ENCODE measurements at places on chromosomes 4 and X.

DNA sequence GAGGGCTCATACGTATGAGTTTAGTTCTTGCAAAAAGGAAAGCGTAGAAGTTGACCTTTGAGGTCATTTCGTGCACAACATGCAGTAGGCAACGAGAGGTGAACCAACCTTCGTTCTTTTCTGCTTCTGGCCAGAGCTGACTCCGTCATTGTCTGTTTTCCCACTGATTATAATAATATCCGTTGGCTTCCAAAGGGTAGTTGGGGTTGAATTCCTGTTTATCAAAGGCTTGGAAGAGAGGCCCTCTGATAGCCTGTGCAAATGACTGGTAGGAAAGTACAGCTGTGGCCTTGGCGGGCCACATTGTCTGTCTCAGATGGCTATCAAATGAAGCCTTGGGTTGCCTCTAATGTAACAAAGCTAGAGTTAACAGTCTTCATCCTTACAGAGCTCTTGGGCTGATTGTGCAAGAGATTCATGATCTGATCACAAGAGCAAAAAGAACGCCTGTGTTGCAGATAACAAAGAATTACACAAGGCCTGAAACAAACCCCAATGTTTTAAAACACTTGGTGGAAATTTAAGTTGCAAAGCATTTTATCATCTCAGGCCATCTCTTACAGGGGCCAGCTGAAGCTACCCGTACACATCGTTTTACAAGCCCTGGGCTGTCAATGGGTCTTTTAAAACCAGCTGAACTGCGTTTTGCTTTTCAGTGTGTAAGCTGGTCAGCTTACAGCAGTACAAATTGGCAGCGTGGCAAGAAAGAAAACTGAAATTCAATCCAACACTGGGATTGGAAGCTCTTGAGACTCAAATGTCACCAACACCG lies 46.1 kb upstream of the FAM9C start:
- DNase-seq: no peak

DNA sequence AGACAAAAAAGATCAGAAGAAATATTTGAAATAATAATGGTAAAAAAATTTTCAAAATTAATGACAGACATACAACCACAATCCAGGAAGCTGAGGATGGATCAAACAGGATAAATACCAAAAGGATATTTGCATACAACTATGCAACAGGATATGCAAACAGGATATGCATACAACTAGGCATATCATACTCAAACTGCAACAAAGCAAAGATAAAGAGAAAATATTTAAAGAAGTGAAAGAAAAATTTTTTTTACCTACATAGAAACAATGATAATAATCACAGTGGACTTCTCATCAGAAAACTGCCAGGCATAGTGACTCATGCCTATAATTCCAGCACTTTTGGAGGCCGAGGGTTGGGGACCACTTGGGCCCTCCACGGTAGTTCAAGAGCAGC lies 11.3 kb upstream of the DHX15 start:
- no peak for DNase-seq

DNA sequence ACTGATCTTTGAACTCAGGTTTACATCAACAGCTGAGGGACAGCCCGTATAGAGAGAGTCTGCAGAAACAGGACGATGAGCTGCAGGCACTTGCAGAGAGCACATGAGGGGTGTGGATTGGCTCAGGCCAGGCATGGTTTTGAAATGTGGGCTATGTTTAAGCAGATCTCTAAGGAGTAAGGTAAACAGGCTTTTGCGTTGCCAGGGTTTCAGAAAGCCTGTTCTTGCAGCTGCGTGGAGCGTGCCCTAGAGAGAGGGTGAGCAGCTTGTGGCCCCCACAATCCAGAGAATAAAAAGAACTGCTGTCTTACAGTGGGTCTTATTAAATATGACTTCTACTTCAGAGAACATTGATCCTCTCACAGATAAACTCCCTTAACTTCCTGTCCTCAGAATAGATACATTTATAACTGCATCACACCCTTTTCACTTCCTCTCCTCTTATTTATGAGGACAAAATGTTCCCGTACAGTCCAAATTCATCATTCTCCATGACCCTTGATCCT lies 64.1 kb downstream of the TMA16 start:
- no peak for DNase-seq

- no peak for DNase-seq
Measured at GRCh38 chr4:79679859-79680258, 271.8 kb upstream of the GK2 start.

- peak; percentile 70 for DNase-seq
Measured at GRCh38 chr4:118158763-118159375, 124.6 kb downstream of the NDST3 start.

- DNase-seq: peak; percentile 1
Measured at GRCh38 chr4:42596918-42597317, 60.0 kb downstream of the ATP8A1 start.

DNA sequence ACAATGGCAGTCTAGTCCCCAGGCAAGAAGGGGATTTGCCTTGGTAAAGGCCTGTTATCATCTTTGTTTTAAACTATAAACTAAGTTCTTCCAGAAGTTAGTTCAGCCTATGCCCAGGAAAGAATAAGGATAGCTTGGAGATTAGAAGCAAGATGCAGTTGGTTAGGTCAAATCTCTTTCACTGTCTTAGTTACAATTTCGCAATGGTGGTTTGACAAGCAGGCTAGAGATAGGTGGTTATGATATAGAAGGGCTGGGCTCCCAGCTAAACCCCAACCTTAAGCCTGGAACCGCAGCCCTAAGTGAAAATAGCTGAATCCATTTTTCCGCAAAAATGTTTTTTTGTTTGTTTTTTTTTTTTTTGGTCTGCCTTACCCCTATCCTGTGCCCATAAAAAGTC lies 41.8 kb upstream of the NEIL3 start:
- no peak for DNase-seq

GRCh38 chr4:152684007-152684406 lies 4.2 kb upstream of the TMEM154 start:
- DNase-seq: no peak

DNA sequence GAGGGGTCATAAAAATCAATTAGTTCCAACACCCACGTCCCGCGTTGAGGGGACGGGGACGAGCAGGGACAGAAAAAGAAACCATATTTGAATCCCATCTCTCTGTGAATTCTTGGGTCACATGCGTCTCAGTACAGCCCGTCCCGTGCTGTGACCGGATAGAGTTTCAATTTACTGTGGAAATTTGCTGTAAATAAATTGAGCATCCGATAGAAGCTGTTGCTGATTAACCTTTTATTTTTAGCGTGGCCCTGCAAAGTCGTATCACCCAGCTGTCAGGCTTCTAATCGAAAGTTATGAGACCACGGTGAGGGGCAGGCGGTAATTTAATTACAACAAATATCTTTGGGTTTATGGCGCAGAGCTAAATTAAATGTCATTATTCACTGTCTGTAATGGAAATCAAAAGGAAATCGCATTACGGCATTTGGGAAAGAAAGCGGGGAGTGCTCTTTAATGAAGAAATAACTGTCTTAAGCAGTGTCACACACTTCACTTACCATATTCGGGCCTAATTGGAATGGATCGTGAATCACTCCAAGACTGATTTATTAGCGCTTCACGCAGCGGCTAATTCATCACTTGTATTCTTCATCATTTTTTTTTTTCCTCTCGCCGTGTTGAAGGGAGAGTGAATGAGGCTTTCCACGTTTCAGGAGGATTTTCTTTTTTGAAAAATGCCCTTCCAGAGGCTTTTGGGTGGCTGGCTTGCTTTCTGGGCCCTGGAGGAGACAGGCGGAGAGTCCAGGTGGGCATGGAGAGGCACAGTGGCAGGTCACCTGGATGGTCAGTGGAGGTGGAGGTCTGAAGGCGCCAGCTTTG lies 7.3 kb downstream of the SHOX start:
- DNase-seq: no peak

- DNase-seq: no peak
Measured at GRCh38 chrX:39398215-39398962, 597.1 kb downstream of the MID1IP1 start.

GRCh38 chrX:54807524-54808108 lies at the start of gene MAGED2:
MAGED2 (plus strand) TSS chrX:54807745; CDS start chrX:54809332, 1,587 bp downstream.
- DNase-seq: peak; percentile 45

- DNase-seq: peak; percentile 91
Measured at GRCh38 chr4:122668241-122668640, 47.4 kb upstream of the IL21 start.

GRCh38 chr4:81807386-81807785 lies 335.7 kb upstream of the RASGEF1B start:
- no peak for DNase-seq

- peak; percentile 85 for DNase-seq
Measured at GRCh38 chrX:17413228-17413627, 38.2 kb downstream of the NHS start.

DNA sequence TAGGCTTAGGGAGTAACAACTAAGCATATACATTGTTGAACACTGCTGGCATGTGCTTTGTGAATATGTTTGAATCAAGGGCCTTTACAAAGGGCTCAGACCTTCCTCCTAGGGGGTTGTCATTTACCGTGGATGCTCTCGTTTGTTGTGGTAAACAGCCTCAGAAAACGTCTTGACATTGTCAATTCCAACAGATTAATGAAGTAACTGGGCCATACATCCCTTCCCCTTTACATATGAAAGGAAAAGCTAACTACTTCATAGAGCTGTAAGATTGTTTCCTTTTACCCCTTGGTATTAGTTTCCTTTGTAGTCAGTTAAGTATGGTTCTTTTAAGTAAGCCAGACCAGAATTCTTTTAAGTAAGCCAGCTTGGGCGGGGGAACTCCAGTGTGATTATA lies 42.9 kb downstream of the FAT4 start:
- DNase-seq: no peak

DNA sequence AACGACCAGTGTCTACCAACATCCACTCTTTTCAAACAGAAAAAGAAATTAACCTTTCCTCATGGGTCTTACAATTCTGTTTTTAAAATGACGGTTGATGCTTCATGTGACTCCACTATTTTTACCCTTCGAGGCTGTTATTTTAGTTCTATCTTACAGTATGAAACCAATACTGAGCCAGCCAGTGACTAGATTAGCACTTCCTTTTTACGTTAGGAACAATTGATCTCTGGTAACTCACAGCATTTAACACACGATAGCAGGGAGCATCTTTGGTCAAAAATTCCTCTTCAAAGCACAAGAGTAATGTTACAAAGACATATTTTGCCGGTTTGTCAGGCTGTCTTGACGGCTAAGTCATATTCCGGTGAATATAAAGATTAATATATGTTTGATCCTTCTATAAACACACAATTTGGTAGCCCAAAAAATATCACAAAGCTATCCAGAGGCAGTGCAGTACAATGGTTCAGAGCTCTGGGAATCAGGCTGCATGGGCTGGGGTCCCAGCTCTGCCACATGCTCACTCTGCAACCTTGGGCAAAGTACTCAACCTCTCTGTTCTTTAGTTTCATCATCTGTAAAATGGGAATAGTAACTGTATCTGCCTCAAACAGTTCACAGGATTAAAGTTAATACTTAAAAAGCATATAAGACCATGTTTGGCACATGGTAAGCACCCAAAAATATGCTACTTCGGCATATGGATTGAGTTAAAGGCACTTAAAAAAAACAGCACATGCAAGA lies 62.9 kb upstream of the TXK start:
- DNase-seq: no peak

GRCh38 chr4:119655111-119655837 lies 26.7 kb upstream of the PDE5A start:
- no peak for DNase-seq

DNA sequence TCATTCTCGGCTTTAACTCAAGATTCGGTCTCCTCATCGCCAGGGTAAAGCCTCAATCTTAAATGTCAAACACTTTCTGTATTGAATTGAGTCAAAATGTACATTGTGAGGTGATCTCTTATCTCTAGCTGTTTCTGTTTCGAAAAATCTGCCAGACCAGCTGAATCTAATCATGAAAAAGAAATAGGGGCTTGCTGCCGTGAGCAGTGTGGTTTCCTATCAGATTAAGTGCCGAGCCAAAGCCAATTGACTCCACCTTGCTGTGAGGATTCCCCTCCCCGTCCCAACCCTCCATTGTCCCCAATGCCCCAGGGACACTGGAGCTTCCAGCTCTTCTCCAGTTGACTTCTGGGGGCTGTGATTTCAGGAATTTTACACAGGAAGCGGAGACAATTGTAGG lies 12.5 kb upstream of the CRLF2 start:
- no peak for DNase-seq

- DNase-seq: no peak
Measured at GRCh38 chr4:189436207-189436606, 504.5 kb upstream of the FRG1 start.

GRCh38 chr4:157315968-157316367 lies 95.4 kb downstream of the GRIA2 start:
- DNase-seq: peak; percentile 20

DNA sequence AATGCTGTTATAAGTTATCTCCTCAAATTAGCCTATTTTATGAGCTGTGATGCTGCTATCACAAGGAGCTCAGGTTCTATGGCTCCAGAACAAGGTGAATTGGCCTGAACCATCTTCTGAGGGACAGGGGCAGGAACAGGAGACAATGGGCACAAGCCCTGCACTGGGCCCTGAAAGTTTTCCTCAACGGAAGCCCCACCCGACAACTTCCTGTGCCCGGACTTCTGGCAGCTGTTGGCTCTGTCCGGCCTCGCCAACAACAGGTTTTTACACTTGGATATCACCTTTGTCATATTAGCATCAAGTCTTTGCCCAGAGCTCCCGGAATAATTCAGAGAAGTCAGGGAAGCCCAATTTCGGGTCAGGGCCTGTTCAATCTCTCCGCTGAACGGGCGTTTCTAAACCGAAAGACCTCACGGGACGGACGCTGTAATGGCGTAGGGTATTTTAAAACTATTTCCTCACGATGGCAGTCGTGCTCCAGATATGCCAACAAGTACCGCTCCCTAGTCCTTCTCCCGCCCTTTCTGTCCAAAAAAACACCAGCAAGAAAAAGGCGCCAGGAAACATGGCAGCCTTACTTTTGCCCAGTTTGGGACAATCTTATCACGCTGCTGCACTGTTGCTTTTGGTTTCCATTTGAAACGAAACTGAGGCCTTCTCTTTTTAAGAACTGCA lies 201.0 kb upstream of the STK26 start:
- no peak for DNase-seq

DNA sequence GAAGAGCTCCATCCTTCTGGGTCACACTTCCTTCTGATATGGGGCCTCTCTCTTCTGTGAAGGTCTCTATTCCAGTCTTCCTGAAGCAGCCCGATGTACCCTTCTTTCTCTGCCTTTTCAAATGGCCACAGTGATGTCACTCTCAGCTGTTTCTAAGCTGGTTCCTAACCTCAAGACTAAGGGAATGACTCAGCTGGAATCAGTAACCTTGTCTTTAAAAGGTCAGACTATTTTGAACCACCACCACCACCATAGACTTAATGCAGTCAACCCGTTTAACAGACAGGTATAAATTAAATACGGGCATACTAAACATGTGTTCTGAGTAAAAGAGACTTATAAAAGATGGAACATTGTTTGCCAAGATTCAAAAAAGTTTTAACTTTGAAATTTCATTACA lies 121.0 kb downstream of the PPA2 start:
- peak; percentile 5 for DNase-seq

- DNase-seq: no peak
Measured at GRCh38 chrX:10106806-10107205, 50.0 kb upstream of the CLCN4 start.

DNA sequence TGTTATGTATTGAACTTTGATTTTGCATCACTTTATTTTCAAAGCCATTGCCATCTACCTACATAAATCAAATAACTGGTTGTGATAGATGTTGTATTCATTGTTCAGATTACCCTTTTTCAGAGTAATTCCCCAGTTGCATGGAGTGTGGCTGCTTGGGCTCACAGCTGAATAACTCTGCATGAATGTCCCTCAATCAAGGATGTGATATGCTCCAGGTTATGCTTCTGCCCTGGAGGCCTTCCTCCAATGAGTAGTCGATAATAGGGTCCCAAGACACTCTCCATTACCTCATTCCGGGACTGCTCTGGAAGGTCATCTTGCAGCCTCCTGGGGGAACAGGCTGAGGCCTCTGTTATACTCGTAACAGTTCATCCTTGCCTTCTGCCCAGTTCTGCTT lies 251.8 kb downstream of the ADGRL3 start:
- DNase-seq: no peak

Data from fibroblast of skin of abdomen (primary cell).